ENCODE measurements at places on chromosomes 3 and 15.
A peak's percentile ranks its signal among the peaks of the same experiment; 100 is the strongest.

- DNase-seq = peak; percentile 45
Observed at GRCh38 chr3:108088697-108089096, 2.1 kb downstream of the CD47 start.

GRCh38 chr3:136068708-136069107 is 103.2 kb downstream of the PPP2R3A start:
- DNase-seq = no peak

- DNase-seq = no peak
Observed at GRCh38 chr15:60733196-60733595, 254.3 kb upstream of the ICE2 start.

- no peak for DNase-seq
Observed at GRCh38 chr15:42444415-42445063, 46.4 kb downstream of the ZNF106 start.

DNA sequence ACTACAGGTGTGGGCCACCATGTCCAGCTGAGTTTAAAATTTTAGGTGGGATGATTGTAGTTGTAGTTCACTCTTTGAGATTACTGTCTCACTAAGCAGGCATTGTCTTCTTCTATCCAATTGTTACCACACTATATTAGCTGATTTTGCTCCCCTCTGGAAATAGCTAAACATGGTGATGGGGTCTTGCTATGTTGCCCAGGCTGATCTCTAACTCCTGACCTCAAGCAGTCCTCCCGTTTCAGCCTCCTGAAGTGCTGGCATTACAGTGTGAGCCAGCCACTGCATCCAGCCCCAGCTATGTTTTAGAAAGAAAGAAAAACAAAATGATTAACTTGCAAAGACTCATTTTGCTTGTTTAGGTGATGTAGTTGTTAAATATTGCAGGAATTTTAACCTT is 30.6 kb downstream of the YEATS2 start:
- DNase-seq = no peak
